ENCODE measurements at places on chromosomes 3 and 15.

- no peak for DNase-seq
These were observed 161.6 kb downstream of the GHSR start for GRCh38 chr3:172286548-172287148.

GRCh38 chr3:180680097-180680430 lies 775 bp upstream of the CCDC39 start:
- DNase-seq = no peak

GRCh38 chr3:57350271-57350670 lies 57.8 kb upstream of the ASB14 start:
- DNase-seq = no peak

GRCh38 chr3:28077572-28077971 lies 163.8 kb upstream of the CMC1 start:
- DNase-seq = no peak

GRCh38 chr3:184524981-184525336 lies 36.6 kb upstream of the EPHB3 start:
- DNase-seq = no peak

- DNase-seq = no peak
These were observed 4.6 kb downstream of the EFCC1 start for GRCh38 chr3:129005526-129006303.

DNA sequence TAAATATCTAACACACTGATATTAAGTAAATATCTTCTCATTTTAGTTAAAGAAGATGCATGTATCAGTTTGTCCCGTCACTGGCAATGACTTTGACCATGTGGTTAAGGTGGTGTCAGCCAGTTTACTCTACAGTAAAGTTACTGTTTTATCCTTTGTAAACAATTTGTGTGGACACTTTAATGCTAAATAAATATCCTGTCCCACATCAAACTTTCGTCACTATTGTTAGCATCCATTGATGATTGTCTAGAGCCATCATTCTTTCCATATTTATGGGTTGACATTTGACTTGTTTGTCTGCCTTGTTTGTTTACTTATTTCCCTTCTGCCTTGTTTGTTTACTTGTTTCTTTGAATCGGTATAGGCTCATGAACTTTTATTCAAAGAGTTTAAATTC lies 11.0 kb upstream of the GPD1L start:
- DNase-seq = no peak

DNA sequence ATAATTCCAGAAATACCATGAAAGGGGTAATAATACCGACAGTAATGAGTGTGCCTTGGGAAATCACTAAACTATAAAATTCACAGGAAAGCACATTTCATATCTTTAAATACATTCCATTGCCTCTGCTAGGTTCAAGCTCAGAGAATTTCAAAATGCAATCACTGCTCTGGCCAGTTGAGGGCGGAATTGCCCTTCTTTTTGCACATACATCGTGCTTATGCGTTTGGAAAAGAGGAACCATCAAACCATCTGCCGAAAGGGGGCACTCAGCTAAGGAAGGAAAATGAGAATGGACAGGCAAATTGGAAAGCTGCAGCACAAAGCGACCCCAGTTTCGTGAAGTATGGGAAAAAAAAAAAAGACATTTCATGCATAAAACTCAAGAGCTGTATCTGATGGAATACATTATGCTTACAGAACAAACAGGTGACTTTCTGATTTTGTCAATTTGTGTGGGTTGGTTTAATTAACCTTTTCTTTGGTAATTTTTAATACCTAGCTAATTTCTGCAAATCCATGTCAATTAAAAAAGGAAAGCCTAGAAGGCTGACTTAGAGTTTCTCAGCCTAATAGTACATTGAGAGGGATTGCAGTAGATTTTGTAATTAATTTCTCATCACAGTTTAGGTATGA lies 61.4 kb downstream of the TUSC7 start:
- DNase-seq = peak; percentile 7

- DNase-seq = no peak
These were observed 6.9 kb downstream of the GALNT15 start for GRCh38 chr3:16181361-16181760.

- DNase-seq = no peak
These were observed 856.1 kb downstream of the SI start for GRCh38 chr3:164222197-164222596.

- DNase-seq = no peak
These were observed 15.6 kb upstream of the DAG1 start for GRCh38 chr3:49454458-49454857.
